Brain pericyte (primary cell): ENCODE measurements at places on chromosomes 7 and 10.

- DNase-seq = no peak
Measured at GRCh38 chr7:91185771-91186170, 78.5 kb upstream of the FZD1 start.

- DNase-seq = peak; percentile 65
Measured at GRCh38 chr7:46229409-46229808, 308.3 kb upstream of the IGFBP3 start.

DNA sequence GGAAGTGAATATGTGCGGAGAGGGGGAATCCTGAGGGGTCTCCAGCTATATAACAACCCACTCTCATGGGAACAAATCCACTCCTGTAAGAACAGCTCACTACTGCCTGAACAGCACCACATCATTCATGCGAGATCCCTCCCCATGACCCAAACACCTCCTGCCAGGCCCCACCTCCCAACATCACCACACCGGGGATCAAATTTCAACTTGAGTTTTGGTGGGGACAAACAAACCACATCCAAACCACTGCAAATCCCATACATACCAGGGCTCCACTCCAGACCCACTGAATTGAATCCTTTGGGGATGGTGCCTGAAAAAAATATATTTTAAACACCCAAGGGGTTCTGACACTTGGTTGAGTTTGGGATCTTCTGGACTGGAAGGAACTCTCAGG lies 181.5 kb upstream of the PLXNA4 start:
- DNase-seq = no peak

GRCh38 chr10:60488111-60488669 lies 98.5 kb upstream of the ANK3 start:
- no peak for DNase-seq

DNA sequence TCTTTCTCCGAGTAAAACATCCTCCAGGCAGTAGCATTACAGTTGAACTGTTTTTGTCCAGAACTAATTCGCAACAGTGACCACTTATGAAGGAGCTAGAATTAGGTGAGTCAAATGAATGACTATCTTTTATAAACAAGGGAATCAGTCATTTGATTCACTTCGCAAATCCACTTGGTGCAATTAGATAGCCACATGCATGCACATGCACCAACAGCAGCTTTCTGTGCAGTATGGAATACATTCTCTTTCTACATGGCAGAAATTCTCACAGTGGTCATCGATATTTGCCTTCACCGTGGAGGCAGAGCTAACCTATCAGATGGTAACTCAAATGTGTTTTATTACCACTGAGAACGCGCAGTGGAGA lies 118.8 kb downstream of the CDK6 start:
- no peak for DNase-seq

GRCh38 chr7:1738511-1738910 lies 68.4 kb downstream of the ELFN1 start:
- no peak for DNase-seq

- no peak for DNase-seq
Measured at GRCh38 chr10:112535531-112535951, 88.5 kb downstream of the VTI1A start.

DNA sequence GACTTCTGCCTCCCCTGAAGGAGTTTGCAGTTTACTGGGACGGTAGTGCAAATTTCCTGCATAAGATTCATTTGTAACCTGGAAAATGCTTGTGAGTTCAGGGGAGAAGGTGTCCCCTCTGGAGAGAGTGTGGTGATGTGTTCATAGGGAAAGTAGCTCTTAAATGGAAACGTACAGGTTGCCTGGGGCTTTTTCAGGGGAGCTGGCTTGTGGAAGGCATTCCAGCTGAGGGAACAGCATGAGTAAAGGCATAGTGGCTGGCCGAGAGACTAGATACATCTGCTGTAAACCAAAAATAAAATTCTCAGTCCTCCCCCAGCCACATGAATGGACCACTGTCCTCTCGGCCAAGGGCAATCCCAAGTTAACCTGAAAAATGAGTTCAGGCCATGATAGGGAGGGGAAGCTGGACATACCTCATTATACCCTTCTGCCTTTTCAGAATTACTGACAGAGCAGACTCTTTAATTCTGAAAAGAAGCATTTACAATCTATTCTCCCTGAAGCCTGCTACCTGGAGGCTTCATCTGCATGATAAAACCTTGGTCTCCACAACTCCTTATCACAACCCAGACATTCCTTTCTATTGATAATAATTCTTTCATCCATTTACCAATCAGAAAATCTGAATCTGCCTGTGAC lies 123.7 kb downstream of the GALNT17 start:
- DNase-seq = no peak

- no peak for DNase-seq
Measured at GRCh38 chr7:27185013-27185853, at the start of gene HOXA11. Gene HOXA11 (minus strand): TSS chr7:27185232. CDS start chr7:27185144, 88 bp downstream.

DNA sequence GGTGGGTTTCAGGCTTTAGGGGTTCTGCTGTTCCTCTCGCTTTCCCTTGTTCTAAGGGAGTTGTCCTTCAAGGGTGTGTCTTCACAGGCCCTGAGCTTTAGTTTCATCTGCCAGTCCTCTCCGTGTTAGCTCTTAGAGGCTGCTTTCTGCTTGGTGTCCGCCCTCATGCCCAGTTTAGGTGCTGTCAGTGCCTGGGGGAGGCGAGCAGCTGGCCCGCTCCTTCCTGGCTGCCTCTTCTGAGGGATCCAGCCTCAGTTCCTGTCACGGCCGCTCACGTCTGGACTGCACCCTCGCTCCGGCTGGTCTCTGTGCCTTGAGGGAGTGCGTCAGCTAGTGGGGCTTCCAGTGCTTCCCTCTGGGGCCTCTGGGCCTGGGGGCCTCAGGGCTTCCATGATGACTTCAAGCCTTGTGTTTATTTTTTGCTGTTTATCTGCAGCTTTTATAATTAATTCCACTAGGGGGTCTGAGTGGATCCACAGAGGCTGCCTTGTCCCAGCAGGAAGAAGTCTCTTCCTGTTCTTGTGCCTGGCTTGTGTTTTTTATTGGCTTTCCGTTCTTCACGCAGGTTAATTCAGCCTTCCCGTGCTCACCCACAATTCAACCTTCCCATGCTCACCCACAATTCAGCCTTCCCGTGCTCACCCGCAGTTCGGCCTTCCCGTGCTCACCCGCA lies 33.0 kb downstream of the WDR37 start:
- DNase-seq = no peak

- no peak for DNase-seq
Measured at GRCh38 chr10:120428754-120429153, 28.3 kb upstream of the PLPP4 start.

- DNase-seq = no peak
Measured at GRCh38 chr10:101285519-101286070, 56.3 kb upstream of the LBX1 start.

- DNase-seq = no peak
Measured at GRCh38 chr10:117413928-117414618, 38.8 kb upstream of the PDZD8 start.

DNA sequence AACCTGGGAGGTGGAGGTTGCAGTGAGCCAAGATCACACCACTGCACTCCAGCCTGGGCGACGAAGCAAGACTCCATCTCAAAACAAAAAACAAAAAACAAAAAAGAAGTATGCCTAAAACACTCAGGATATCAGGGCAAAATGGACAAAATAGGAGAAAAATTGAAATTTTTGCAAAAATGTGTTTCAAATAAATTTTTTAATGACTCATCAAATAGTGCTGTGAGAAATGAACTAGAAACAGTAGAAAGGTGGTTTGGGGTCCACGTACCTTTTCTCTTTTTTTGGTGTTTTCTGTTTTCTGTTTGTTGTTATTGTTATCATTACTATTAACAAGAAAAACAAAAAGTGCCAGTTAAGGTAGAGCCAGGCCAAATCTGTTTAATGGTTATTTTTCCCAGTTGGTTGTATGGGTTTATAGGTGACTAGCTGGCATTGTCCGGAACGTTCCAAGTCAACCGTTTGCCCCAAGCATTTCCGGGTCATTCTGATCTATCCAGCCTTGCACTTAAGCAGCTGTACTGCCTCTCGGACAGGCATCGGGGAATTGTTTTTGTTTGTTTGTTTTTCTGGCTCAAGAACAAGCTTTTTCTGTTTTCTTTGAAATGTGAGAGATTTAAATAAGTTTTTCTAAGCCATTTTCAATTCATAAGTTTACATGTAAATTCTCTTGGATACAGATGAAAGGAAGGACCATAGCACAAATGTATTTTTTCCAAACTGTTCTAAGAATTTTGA lies 157.0 kb upstream of the NEBL start:
- DNase-seq = no peak

DNA sequence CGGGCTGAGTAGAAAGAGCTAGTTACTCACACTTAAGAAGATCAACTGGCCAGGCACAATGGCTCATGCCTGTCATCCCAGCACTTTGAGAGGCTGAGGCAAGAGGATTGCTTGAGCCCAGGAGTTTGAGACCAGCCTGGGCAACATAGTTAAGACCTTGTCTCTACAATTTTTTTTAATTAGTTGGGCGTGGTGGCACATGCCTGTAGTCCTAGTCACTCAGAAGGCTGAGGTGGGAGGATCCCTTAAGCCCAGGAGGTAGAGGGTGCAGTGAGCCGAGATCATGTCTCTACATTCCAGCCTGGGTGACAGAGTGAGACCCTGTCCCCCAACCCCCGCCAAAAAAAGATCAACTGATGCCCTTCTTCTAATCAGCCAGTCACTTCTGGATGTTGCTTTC lies 74.6 kb upstream of the ATP6V0A4 start:
- no peak for DNase-seq

DNA sequence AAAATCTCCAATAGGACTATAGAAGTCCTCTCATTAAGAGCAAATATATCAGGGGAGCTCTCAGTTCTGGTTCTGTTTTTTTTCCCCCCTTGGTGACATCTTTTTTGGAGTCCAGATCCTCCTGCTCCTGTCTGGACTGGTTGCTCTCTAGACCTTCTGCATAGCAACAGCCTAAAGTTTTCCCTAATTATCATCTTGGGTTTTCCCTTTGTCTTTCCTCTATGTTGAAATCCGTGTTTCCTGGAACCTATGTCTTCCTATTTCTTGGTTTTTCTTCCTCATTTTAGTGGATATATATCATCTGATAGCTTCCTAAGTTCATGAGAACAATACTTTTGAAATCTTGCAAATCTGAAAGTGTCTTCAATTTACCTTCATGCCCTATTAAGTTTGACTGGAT lies 29.7 kb upstream of the MTERF1 start:
- DNase-seq = no peak

DNA sequence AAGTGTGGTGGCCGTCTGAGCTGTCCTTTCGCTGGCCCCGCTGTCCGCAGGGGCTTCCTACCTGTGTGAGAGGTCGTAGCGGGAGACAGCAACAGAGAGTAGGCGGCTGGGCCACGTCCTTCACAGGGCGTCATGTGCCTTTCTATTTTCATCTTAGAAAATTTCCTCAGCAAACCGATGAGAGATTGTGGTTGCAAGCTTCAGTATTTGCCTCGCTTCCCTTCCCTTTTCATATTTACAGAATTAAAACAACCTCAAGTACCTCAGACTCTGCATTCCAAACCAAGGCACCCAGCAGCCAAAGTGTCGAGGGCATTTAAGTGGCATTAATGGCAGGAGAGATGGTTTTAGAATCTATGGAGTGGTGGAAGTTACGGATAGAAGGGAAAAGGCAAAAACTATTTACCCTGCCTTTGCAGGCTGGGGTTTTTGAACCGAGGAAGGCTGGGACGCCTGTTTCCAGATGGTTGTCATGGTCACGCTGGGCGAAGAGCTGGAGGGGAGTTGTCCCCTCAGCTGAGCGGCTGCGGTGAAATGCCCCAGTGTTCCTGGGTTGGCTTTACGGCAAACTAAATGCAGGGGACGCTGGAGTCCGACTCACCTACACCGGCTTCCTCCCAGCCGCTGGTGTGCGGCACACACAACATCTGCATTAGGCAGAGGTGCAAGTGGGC lies 41.9 kb downstream of the WIPI2 start:
- no peak for DNase-seq

DNA sequence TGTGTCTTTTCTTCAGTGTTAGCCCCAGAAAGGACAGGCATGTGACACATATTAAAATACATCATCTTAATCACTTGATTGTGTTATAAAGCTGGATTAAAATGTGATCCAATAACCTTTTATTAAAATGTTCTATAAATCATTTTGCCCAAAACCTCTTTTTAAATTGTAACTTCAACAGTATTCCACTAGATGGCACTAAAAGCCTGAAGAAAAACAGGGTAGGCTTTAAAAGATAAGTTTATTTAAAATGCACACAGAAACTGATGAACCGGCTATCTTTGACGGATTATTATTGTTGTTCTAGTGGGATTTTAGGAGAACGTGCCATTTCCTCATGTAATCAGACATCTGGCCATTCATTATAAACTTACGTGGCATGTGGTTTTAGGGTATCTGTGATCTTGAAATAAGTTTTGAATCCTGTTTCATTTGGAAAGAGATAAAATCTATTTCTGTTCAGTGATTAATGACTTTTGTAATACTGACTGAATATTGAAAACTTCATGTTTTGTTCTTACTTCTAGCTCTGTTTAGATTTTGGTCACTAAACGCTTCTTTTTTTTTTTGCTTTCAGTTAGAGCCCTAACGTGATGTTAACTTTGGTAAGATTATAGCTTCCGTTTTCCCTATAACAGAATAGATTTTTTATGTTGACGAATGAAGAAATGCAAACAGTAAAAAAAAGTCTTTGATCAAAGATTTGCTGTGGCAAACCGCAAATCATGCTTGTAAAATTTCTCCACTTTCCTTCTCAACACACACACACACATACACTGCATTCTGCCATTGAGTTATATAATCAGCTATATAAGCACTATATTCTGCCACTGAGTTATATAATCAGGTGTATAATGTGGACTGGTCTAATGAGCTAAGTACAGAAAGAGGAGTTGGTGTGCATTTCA lies 13.6 kb downstream of the VPS50 start:
- DNase-seq = no peak

DNA sequence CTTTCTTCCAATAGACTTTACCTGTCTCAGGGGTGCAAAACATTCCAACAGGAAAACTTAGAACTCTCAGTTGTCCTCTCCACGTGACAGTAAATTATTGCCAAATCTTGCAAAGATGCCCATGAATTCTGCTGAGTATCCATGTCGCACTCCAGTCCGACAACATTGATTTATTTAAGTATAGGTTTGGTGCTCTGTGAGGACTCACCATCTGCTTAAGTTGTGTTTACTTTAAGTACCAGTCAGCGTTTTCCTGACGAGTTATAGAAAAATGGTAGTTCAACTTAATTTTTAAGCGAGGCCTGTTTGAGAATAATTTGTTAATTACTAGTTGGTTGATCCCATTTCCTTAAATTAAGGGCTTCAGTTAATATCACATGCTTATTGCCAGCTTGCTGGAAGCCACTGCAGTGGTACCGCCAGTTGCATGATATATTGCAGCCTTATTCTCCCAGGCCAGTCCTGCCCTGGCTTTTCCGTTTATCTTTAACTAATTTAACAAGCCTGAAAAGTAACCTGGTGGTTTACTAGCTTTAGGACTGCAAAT lies 27.8 kb downstream of the CREB5 start:
- no peak for DNase-seq

DNA sequence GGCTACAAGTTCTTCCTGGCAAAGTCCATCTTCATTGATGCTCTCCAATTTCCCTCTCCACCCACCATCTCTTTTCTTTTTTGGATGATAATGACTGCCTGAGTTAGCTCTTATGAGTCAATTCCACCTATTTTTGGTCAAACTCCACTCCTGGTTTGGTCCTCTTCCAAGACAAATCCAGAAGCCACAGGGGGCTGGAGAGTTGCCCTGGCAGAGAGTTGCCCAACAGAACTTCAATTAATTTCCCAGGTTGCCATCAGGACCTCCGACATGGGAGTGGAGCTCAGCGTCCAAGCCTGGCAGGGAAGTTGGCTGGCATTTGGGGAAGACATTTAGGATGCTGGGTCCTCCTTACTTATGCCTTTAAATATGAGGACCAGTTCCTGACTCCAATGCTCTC lies 29.2 kb upstream of the KCNMA1 start:
- no peak for DNase-seq
